ENCODE measurements at places on chromosomes 12 and 14.

DNA sequence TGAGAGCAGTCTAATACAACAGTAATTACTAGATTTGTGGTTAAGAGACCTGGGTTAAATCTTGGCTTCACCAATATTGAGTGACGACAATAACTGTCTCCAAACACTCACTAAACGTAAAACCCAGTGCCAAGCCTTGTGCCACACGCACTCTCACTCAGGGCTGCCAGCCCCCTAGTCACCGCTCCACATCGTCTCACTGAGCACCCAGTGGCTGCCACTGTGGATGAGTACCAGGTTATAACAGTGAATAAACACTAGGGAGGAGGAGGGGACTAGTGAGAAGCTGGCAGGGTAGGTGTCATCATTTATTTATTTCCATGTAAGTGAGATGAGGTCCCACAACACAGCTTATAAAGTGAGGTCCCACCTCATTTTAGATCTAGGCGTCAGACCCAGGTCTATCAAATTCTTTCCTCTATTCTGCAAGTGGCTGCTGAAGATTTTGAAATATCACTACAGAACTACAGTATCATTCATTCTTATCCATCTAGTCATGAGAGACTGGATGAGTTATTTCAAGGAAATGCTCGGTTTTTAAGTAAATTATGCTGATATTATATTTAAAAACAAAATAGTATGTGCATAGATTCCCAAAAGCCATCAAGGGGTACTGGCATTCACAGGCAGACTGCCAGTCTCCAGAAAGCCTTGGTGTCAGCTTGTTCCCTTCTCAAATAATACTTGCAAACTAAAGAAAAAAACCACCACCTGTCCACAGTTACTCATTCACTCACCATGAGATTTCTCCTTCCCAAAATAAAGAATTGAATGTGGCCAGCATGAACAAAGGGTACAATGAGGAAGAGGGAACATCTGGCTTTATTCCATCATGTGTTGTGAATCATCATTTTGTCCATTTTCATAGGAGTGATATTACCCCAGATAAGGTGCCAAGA is 84.0 kb downstream of the PTPN21 start:
- no peak for DNase-seq

- DNase-seq = no peak
Observed at GRCh38 chr14:80862983-80863382, 78.6 kb downstream of the CEP128 start.

GRCh38 chr14:79573486-79573885 is 637.8 kb downstream of the DIO2 start:
- DNase-seq = no peak

DNA sequence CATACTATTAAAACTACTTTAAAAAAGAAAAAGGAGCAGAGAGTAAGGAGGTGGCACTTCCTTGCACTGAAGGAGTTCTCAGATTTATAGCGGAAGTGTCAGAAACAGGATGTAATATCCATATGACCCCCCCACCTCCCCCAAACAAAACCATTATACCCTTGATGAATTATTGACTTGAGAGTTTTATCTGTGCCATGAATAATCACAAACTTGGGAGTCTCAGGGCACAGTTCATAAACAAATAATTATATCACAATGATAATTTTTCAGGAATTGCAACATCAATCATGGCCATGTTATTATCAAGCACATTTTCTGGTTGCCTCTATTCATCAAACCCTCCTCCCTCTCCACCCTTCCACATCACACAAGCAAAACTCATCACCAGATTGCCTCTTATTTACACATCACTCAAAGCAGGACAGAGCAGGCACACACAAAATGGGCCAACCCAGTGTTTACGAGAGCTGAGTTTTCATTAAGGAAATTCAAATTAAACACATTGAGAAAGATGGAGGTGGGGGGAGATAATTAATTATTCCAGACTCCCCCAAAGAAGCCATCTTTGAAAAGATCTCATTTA is 141.4 kb downstream of the EGLN3 start:
- DNase-seq = no peak

DNA sequence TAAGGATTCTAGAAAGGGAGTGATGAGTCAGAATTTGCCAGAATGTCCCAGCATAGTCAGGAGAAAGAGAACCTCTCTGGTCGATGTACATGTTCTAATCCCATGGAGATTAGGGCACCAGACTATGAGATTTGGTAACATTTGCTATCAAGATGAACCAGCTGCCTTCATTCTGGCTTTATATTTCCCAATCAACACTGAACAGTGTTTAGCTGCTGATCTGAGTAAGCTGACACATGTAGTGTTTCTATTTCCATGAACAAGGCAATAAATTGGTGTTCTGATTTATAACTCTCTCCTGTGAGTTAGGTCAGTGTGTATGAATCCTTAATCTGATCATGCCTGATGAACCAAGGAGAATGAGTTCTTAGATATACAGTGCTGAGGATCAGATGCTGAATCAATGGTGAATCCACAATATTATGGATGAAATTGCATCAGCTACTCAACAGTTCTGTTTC is 158.0 kb upstream of the AMIGO2 start:
- no peak for DNase-seq

GRCh38 chr12:52975820-52976573 is 27.1 kb downstream of the KRT18 start:
- no peak for DNase-seq

DNA sequence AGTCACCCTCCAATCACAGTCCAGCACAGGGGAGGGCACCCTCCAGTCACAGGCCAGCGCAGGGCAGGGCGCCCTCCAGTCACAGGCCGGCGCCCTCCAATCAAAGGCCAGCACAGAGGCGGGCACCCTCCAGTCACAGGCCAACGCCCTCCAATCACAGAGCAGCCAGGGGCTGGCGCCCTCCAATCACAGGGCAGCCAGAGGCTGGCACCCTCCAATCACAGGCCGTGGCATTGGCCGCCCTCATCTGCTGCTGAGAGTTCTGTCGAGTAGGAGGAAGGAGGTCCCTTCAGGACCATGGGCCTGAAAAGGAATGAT is 26.6 kb downstream of the DDX51 start:
- DNase-seq = no peak

GRCh38 chr12:40511341-40511740 is 180.9 kb upstream of the CNTN1 start:
- DNase-seq = no peak

DNA sequence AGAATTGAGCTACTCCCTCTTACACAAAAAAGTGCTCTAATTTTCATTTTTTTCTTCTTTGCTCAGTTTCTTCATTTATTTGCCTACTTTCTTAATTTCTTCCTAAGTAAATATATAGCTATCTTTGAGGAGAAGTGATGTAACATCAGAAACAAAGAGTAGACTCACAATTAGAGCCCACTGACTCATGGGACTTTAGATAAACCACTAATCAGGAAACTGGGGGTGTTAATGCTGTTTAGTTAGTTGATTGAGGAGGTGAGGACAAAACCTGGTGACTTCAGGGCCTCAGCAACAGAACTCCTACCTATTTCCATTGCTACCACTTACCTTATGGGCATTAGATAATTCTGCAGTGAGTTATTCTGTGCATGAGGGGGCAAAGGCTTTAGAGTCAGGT is 151.7 kb downstream of the MON2 start:
- no peak for DNase-seq

- no peak for DNase-seq
Observed at GRCh38 chr12:49779581-49779980, 38.2 kb downstream of the TMBIM6 start.

- no peak for DNase-seq
Observed at GRCh38 chr12:100020370-100020769, 35.6 kb upstream of the ANKS1B start.

DNA sequence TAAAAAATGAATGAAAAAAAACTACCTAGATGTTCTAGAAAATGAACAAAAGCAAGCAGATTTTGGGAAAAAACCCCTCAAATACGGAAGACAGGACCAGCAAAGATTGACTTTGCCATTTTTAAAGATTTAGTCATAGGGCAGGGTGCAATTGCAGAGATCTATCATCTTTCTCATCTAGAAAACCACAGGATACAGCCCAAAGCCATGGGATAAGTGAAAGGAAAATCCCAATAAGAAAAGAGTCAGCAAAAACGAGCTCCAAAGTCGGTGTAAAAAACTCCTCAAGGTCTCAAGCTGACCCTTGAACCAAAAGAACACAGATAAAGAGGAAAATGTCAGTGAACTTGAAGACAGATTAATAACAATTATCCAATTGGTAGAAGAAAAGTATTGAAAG is 28.0 kb downstream of the CEP290 start:
- no peak for DNase-seq
